ENCODE measurements at places on chromosomes 12 and 14. TPM values are rescaled to one million over a fixed set of nuclear protein-coding genes. Genes with fewer than 3 reads are reported as not detected.

The PGF gene
- 3.5 TPM for total RNA-seq

The ASIC1 gene
- 2.1 TPM for total RNA-seq

The SLC38A6 gene
- total RNA-seq: 58.6 TPM

The RNASE8 gene
- not detected for total RNA-seq

The SCFD1 gene
- total RNA-seq: 105 TPM

The KCNA1 gene
- not detected for total RNA-seq

The RFX4 gene
- not detected for total RNA-seq

The OAS3 gene
- total RNA-seq: 1.6 TPM

The GALNT9 gene
- 0.14 TPM for total RNA-seq

The RBP5 gene
- total RNA-seq: not detected

The APOLD1 gene
- 3.3 TPM for total RNA-seq

The NR1H4 gene
- total RNA-seq: 0.37 TPM

The GPR65 gene
- 0.28 TPM for total RNA-seq

The CD163 gene
- not detected for total RNA-seq

The ADAM21 gene
- 0.55 TPM for total RNA-seq

The C12orf75 gene
- total RNA-seq: 41.2 TPM

The HOXC5 gene
- not detected for total RNA-seq

The EID3 gene
- total RNA-seq: 7.1 TPM

The TDRD9 gene
- total RNA-seq: 0.37 TPM

The TUBA1B gene
- 788 TPM for total RNA-seq

The ST8SIA1 gene
- total RNA-seq: 0.65 TPM

The A2M gene
- 12.1 TPM for total RNA-seq

The CD4 gene
- total RNA-seq: 0.43 TPM

The IFNG gene
- total RNA-seq: not detected

The ITPK1 gene
- 9.4 TPM for total RNA-seq

The KRT83 gene
- not detected for total RNA-seq

The CLEC2D gene
- 1.4 TPM for total RNA-seq

The AKAP3 gene
- total RNA-seq: 1.5 TPM
